Panc1 (cell line): ENCODE measurements at places on chromosomes 4 and X. TPM values are rescaled to one million over a fixed set of nuclear protein-coding genes. Genes with fewer than 3 reads are reported as not detected.

PSAPL1 gene
- not detected for total RNA-seq

SPRY1 gene
- total RNA-seq, result 77.8 TPM

ANXA10 gene
- total RNA-seq, result not detected

SHISA3 gene
- total RNA-seq, result 0.18 TPM

BST1 gene
- 3.0 TPM for total RNA-seq

CFI gene
- 0.33 TPM for total RNA-seq

ZNF330 gene
- total RNA-seq, result 18.9 TPM

VCX3A gene
- total RNA-seq, result not detected

GAGE12C gene
- not detected for total RNA-seq

GSX2 gene
- not detected for total RNA-seq

SYNPO2 gene
- 0.28 TPM for total RNA-seq

SRPK3 gene
- 1.6 TPM for total RNA-seq
